ENCODE measurements at places on chromosomes 1 and 21. TPM values are rescaled to one million over a fixed set of nuclear protein-coding genes. Genes with fewer than 3 reads are reported as not detected.

DNA sequence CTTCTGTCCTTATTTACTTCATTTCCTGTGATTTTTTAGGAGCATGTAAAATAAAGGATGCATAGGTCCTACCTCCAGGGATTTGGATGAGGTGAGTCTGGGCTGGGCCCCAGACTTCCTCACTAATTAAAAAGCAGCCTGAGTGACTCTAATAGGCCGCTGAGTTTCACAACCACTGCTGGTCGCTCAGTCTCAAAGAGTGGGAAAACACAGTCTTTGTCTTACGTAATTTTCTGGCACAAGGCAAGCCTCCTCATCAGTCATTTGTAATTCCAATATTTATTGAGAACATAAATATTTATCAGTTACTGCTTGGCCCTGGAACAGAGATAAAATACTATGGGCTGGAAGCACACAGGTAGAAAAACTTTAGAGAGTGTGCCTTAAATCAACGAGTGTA, 195.4 kb upstream of the RUNX1 start:
- no peak for DNase-seq

The FBLIM1 gene
- not detected for polyA plus RNA-seq

DNA sequence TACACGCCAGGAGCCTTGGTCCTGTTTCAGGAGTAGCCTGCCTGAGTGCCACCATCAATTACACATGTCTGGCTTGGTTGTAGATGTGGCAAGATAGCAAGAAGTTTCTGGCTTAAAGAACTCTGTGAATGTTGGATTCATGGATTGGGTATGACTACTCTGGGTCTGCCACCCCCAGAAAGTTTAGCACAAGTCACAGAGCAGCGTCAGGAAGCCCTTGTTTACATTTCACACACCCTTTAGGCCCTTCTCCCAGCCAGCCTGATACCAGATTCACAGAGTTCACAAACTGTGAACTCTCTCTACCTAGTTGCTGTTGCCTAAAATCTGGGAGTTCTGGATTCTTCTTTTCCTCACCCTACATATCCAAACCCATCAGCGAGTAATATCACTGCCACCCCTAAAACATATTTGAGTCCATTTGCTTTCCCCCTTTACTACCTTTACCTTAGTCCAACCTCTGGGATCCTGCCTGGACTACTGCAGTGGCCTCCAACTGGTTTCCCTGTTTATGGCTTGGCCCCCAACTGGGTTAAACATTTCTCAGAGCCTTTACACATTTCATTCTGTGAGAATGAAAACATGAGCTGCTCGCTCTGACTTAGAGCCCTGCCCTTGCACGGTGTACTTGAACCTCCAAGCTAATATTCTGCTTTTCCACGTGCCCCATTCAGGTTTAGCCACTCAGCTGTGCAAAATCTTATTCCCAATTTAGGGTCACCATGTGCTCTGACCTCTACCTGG, 4.1 kb upstream of the CCDC24 start:
- DNase-seq, result no peak

- no peak for DNase-seq
These were observed 11.8 kb upstream of the MARK1 start for GRCh38 chr1:220516014-220516721.

DNA sequence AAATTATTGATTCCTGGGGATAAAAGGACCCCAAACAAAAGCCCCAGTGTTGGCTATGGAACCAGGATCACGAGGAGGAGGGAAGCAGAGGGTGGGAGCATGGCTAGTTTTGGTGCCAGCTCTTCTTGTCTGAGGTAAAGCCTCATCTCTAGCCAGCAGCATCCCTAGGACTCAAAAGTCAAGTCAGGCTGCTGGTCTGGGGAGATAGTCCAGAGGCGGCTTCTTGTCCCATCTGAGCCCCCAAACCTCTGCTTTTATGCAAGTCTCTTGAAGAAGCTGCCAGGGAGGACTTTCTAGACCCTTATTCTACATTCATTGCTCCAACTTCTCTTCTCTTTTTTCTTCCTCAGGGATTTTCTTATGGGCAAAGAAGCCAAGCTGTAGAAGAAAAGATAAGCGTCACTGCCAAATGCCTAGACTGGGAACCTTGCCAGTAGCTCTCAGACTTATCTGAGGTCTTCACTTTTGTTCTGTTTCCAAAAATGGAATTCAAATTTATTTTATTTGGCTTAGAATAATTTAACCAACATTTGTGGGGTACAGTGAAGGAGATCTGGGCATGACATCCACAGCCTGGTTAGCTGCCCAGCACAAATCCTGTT, 6.9 kb upstream of the ANKRD35 start:
- DNase-seq, result no peak

DNA sequence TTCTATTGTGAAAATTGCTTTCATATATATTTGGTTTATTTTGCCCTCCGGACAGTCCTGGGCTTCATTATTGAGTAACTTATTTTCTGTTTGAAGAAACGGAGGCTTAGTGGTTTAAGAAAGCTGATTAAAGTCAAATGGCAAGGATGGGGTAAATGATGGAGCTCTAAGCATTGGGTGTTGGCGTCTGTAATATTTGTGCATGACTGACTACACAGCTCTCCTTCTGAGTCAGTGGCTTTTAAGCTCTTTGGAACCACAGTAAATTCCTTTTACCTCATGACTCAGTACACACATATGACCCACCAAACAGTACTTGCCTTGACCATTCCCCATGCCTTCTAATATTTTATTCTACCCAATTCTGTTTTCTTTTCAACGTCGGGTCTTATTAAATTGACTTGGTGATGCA, 21.0 kb downstream of the B3GALT5 start:
- no peak for DNase-seq

DNA sequence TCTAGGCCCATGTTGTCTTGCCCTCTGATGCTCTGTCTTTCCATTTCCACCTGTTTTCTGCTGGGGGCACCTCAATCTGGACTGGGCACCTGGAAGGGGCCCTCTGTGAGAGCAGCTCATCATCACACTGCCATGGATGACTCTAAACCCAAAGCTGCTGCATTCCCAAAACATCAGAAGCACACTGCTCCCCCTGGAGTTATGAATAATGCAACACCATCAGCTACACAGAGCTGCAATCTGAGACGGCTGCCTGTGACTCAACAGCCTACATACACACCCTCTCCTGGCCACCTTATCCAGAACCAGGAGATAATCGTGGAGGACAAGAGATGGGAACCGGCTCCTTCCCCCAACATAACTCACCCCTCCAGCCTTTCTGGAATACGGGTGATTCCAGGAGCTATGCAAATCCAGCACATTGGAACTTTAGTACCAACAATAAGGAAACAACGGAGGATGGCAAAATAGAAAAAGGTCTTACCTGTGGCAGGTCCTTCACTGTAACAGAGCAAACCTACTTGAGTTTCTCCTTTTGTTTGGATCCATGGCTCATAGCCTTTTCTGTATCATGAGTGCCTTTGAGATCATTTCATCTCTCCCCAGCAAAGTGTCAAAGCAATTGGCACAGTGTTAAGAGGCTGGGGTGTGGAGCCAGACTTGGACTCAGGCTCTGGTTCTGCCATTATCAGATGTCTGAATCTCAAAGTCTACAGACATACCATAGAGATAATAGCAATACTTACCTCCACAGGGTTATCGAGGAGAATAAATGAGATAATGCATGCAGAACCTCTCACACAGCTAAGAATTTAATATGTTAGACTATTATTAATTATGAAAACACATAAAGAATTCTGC, 29.3 kb downstream of the AK2 start:
- no peak for DNase-seq

The CELA3B gene
- not detected for polyA plus RNA-seq

DNA sequence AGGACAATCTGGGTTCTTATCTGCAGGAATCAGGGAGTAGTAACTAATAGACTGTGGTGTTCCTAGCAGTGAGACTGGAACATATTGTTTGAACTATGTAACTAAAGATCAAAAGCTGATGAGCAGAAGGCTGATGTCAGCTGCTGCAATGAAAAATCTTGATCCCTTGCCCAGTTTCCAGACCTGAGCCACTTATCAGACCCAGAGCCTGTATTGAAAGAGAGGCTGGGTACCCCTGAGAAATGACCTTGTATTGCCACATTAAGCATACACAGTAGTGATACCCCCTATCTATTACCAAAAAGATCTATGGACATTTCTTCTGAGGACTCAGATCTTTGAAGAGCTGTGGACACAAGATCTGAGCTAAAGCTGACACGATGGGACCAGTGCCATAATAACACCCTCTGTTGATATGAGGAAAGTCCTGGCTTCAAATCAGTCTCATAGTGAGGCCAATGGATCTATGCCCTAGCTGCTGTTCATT, 178.0 kb upstream of the GALNT2 start:
- DNase-seq, result no peak

DNA sequence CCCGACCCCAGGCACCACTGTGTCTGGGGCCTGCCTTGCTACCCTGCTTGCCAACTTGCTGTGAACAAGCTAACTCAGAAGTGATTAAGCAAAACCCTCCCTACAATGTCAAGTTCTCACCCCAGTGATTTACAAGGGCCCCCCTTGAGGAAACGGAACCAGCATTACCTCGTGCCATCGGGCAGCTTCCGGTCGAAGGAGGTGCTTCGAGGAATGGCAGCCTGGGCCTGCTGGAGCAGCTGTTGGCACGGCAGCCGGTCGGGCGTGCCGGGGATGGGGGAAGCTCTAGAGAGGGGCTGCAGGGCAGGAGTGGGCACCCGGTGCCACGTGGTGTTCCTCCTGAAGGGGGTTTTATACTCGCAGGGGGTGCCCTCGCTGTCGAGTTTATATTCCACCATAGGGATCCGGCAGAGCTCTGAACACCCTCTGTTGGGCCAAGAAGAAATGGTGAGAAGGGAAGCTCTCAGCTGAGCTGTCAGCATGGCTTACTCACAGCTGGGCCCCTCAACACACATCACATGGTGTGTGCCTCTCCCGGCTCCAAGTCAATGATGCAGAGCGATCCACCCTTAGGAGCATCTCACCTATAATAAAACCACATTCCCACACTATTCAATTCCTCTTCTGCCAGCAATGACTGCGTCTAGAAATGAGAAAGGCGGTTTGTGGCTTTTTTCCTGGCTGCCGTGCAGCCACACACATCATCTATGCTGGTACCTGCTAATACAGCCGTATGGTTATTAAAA, 184.4 kb downstream of the SIPA1L2 start:
- no peak for DNase-seq

- DNase-seq, result no peak
These were observed 744 bp downstream of the ZNF670 start for GRCh38 chr1:247077876-247078257.

The NADK gene
- 41.1 TPM for polyA plus RNA-seq

The DHRS3 gene
- polyA plus RNA-seq, result 1.9 TPM

- peak; percentile 64 for DNase-seq
These were observed 6.6 kb upstream of the PEX19 start for GRCh38 chr1:160291248-160292220.

GRCh38 chr1:17922833-17923232, 167.7 kb downstream of the ACTL8 start:
- DNase-seq, result no peak

The MNDA gene
- polyA plus RNA-seq, result 26.3 TPM

The KRTAP10-3 gene
- not detected for polyA plus RNA-seq

DNA sequence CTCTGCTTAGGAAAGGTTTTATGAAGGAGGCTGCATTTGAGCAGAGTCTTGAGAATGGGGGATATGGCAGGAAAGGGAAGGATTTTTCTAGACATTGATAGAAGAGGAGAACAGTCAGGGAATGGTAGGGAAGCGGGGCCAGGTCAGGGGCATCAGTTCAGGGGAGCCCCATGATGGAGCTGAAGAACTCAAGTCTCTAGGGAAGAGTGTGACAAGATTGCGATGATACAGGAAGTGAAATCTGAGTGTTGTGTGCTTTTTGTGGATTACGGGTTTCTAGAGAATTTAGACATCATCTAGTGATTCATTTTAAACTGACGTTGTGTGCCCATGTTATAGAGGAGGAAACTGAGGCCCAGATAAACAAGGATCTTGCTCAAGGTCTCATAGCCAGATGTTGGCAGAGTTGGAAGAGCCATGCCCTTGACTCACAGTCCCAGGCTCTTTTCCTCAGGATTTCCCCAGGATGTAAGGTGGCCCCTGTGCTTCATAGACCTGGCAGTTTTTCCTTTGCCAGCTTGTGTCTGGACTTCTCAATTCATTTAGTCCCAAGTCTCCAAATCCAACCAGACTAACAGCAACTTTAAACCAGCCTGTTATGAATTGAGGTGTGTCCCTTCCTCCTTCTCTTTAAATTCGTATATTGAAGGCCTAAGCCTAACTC, 130.3 kb downstream of the ROR1 start:
- DNase-seq, result peak; percentile 11

The S100A7A gene
- polyA plus RNA-seq, result not detected

DNA sequence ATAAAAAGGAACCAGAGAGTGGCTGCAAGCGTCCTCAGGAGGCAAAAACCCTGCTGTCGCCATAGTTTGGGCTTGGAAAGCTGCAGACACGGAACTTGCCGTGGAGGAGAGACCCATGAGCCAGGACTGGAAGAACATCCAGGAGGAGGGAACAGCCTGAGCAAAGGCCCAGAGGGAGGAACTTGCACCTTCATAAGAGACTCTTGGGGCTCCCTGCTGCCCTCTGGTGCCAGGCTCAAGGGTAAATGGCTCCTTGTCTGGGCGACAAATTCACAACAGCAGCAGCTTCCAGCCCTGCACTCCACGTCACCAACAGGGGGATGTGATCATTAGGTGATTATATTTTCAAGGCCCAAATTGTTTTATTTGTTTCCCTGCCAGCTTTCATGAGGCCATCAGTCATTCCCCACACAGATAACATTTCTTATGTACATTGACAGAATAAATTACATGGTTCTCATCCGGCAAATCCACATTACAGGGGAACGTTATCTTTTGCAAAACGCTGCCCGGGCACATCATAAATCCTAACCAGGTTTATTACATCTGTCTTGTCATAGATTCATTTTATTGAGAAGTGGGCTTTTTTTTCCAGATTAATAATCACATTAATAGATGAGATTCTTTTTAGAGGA, 143.0 kb upstream of the GRIK3 start:
- DNase-seq, result no peak

GRCh38 chr1:7534061-7534825, 236.9 kb upstream of the VAMP3 start:
- DNase-seq, result no peak

DNA sequence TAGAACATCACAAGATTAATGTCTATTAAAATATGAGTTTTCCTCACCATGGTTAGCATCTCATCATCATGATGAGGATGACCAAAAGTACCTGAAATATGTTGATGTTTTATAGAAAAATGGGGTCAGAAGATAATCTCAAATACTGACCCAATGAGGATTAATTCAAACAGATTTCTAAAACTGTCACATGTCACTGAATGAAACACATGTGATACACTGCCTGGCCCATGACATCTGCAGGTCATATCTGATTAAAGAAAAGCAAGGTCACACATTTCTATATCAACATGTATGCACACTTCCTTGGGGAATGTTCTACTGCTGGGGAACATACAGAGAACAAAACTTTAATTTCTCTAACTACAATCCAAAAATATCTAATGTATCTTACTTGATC, 470.6 kb upstream of the ADGRL2 start:
- no peak for DNase-seq

GRCh38 chr1:111505641-111506119, 2.2 kb upstream of the ADORA3 start:
- DNase-seq, result peak; percentile 83

Data from naive B cell (primary cell).